KBM-7 (cell line): ENCODE measurements at places on chromosomes 11 and 22.
A peak's percentile ranks its signal among the peaks of the same experiment; 100 is the strongest.

DNA sequence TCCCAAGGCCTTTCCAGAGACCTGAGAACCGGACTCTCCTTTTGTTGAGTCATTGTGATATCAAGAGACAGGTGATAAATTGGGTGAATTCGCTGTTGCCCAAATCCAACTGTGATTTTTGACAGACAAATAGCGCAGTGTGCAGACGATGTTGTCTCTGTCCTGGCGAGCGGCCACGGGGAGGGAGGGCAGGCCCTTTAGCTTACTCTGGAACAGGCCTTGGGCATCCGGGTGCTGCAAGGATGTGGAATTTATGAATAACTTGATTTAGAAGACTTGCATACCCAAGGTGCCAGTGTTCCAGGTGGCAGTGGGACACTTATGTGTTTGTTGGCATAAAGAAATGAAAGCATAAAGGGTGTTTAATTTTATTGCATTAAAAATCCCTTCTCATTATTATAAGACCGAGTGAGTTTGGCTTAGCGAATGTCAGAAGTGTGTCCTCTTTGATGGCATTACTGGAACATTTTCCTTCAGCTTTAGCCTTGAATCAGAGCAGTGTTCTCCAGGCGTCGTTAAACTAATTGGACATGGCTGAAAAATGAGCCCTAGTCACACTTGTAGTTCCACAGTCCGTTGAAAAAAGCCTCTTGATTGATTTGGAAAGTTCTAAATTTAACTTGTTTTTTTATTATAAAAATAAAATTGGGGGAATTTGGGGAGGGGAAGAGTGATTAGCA is 9.4 kb downstream of the LDLRAD3 start:
- DNase-seq: no peak

- no peak for DNase-seq
Observed at GRCh38 chr11:130592056-130592455, 143.6 kb downstream of the ADAMTS15 start.

GRCh38 chr11:72326151-72326848 is 82.3 kb upstream of the PHOX2A start:
- no peak for DNase-seq

- no peak for DNase-seq
Observed at GRCh38 chr11:789943-790342, at the start of gene CEND1. Gene CEND1 (minus strand): TSS chr11:790090. CDS start chr11:788576, 1,514 bp downstream.

DNA sequence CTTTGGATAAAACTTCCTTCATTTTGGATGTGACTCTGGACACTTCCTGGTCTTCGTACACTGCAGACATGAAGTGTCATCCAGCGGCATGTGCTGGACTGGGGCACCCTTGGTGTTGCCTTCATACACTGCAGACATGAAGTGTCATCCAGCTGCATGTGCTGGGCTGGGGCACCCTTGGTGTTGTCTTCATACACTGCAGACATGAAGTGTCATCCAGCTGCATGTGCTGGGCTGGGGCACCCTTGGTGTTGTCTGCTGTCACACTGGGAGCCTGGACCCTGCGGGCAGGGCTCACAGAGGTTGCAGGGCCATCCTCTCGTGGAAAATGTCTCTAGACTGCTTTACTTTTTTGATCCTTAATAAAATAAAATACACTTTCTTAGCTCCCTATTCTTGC is 771.4 kb downstream of the BRD1 start:
- no peak for DNase-seq

DNA sequence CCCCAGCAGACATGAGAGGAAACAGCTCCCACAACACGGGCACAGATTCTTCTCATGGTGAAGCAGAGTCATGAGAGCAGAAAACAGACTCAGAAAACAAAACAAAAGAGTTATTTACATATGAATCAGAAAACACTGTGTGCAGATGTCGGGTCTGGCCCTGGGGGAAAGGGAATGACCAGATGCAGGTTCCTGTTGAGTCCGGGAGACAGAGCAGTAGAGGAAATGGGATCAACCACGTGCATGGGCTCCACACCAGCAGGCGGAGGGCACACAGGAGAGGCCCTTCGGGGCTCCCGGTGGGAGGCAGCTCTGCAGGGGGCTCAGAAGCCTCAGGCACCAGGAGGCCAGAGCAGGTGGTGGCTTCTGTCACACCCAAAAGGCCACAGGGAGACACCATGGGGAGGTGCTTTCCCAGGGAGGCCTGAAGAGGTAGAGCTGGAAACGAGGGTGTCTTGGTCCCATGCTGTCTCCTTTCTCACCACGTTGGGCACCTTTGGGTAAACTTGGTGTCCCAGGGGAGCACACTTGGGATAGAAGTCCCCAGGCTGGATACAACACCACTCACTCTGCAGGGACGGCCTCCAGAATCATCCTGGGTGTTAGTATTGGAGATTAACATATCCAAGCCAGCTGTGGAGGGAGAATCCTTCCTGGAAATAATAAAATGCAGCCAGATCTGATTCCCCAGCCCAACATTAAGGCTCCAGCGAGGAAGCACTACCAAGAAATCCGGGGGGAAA is 764.7 kb downstream of the BRD1 start:
- DNase-seq: no peak

GRCh38 chr11:70161043-70161625 is 42.0 kb upstream of the FADD start:
- no peak for DNase-seq

- no peak for DNase-seq
Observed at GRCh38 chr11:73454987-73455386, 78.8 kb downstream of the RELT start.

DNA sequence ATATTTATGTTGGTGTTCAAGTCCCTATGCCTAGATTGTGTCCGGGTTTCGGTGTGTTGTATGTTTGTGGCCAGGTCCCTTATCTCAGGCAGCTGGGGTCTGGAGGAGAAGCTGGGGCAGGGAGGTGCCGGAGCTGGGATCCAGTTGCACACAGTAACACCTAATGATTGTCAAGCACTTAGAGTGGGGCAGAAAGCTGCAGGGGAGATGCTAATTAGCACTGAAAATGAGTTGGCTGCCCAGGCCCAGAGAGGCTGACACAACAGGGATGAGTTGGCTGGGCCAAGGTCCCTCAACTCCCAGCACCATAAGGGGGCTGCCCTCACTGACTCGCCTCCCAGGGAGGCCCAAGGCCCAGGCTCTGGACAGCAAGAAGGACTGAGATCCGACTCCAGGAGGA is 12.2 kb downstream of the PDE2A start:
- DNase-seq: no peak

GRCh38 chr11:80031014-80031600 is 590.3 kb upstream of the TENM4 start:
- DNase-seq: no peak

GRCh38 chr22:32951807-32952153 is 106.4 kb downstream of the SYN3 start:
- DNase-seq: no peak

DNA sequence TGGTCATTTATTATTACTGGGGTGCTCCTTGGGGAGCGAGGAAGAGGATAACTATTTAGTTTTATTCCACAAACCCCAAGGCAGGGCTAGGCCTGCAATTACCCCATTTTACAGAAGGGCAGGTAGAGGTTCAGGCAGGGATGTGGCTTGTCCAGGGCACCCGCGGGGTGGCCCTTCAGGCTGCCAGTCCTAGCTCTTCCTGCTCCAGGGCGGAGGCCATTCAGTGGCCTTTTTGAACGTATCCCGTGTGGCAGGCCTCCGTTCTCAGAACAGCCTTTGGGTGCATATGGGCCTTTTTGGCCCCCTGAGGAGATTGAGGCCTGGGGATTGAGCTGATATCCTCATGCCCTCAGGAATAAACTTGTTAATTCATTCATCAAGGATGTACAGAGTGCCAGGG is 66.2 kb downstream of the MPPED1 start:
- DNase-seq: no peak

- DNase-seq: no peak
Observed at GRCh38 chr11:14637868-14638409, 5.7 kb upstream of the PDE3B start.

GRCh38 chr11:96303064-96303463 is 39.9 kb downstream of the MAML2 start:
- DNase-seq: no peak

- no peak for DNase-seq
Observed at GRCh38 chr11:65536412-65537295, 11.8 kb downstream of the SCYL1 start.

- no peak for DNase-seq
Observed at GRCh38 chr22:23150762-23151161, 5.5 kb downstream of the RAB36 start.

DNA sequence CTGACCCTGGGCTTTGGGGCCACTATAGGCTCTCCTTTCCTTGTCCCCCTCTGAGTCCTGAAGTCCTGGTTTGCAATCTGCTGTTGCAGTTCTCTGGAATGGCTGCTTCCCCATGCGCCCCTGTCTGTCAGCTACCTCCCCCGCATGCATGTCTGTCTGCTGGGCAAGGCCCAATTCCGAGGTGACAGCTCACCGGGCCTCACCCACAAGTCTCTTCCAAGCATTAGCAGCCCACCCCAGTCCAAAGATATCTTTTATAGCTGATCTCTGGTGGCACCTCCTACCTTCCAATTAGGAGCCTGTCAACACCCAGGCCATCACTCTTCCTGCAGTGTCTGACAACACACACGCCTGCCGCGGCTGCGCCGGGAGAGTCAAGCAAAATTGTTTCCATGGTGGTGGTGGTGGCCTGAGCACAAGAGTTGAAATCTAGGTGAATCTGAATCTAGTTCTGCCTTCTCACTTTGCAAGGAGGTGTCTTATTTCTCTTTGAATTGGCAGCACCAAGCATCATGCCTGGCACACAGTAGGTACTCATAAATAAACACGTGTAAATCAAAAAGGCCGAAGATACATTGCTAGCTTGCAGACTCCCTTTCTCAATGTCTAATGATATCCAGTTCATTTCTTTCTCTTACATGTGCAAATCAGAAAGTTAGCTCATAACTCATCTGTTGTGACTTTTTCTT is 1.2 kb upstream of the LMO2 start:
- DNase-seq: peak; percentile 89

GRCh38 chr11:109304159-109304558 is 117.8 kb upstream of the C11orf87 start:
- DNase-seq: no peak

- DNase-seq: no peak
Observed at GRCh38 chr11:70183483-70184176, 19.5 kb upstream of the FADD start.

- no peak for DNase-seq
Observed at GRCh38 chr11:33545931-33546330, 154.7 kb downstream of the C11orf91 start.

DNA sequence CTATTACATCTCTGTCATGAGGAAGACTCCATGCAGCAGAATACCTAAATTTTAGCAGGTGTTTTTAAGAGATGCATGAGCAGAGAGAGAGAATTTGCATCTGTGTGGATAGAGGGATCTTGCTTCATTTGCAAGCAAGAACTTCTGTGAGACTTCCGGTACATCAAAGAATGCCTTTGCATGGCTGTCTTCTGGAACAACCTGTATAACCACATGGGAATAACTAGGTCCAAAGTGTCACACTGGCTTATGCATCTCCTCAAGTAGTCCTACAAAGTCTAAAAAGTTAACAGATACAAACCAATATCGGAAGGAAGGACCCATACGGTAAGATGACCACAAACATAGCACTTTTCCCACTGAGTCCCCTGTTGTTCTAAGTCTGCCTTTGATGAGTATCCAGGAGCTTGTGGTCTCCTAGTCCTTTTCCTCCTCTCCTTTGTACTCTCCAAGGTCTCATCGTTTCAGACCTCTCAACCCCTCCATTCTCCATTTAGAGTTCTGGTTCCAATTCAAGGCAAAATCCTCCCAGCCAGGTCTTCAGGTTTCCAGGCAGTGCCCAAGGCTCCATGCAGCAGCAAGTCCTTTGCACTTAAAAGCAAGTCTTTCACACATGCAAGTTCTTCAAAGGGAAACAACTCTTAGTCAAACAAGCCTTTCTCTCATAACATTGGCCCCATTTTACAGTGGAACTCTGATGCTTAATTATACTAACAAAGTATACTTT is 581.7 kb upstream of the ARHGAP42 start:
- DNase-seq: no peak
